ENCODE measurements at places on chromosomes 1 and 21.

- DNase-seq, result no peak
Measured at GRCh38 chr1:21220815-21221214, 44.1 kb upstream of the EIF4G3 start.

DNA sequence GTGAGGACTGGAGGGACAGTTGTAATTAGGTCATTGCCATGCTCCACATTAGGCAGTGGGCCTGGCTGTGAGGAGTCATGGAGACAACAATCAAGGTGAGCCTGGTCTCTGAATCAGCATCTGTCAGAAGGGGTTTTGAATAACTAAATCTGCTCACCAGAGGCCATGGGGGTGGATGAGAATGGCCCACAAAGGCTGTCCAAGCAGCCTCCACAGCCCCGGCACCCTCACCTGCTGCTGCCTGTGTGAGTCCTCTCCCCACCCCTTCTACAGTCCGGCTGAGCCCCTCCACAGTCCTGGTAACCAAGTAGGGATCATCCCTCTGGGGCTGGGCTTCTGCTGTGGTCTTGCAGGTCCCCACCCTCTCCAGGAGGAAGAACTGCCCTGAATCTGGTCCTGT, 2.3 kb downstream of the DPT start:
- no peak for DNase-seq

DNA sequence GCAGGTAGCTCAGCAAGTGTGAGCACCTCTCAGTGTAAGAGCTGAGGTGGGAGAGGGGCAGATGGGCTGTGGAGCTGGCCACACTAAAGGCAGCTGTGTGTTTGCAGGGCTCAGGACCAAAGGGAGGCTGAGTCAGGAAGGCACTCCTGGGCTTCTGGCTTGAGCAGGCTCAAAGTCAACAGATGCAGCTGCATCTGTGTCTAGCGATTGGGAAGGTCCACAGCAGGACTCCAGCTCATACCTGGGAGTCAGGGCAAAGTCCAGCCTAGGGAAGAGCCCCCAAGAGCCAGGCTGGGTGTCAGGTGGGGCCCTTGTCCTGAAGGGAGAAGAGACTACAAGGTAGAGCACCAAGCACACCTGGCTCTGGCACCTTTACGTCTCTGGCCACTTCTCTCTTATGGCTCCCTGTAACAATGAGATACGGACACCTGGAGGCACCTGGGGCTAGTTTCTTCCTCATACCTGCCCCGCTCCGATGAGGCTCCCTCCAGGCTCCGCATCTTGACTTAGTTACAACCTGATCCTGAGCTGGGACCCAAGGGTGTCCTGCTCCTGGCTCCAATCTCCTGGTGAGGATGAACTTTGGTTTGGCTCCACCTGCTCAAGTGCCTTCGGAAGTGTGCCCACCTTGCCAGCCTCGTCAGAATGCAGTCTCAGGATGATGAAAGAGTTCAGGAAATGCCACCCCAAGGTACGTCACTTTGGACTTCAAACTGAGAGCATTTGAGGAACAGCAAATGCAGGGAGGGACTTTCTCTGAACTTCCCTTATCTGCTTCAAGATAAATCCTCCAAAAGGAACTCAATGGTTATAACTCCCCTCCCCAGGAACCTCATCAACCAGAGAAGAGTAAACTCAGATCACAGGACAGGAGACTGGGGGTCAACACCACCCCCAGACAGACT, 21.5 kb upstream of the SLC2A1 start:
- DNase-seq, result no peak

DNA sequence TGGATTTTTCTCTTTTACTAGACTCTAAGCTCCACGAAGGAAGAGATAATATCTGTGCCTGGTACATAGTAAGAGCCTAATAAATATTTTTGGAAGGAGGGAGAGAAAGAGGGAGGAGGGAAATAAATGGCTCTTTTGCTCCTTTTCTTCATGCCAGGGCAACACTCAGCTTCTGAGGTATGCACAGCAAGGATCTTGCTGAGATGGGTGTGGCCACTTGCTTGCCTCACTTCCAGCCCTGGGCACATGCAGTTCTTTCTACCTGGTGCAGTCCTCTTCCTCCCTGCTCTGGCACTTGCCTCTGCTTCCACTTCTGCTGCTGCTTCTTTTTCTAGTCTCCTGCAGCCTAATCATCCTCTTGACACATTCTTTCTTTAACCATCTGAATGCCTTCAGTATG, 148.1 kb downstream of the FGGY start:
- no peak for DNase-seq

DNA sequence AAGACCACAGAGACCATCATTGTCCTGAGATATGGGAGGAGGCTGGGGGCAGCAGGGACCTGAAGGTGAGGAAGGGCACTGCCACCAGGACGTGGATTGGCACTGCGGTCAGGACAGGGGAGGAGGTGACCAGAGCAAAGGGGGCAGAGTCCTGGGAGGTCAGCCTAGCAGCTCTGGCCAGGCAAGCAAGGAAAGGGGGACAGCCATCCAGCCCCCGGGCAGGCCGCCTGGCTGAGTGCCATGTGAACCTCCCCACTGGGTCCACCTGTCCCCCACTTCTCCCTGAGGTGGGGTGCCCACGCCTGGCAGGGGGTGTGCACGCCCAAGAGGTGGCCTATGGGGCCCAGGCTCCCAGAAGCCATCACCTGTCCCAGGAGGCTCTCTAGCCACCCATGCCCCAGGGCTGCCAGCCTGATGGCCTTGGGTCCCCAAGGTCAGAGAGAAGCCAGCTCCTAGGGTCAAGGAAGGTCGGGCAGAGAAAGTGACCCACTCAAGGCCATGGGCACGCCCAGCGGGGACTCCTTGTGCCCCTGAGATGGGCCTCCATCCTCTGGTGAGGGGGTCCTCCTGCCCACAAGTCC, 17.6 kb upstream of the PTTG1IP start:
- no peak for DNase-seq

DNA sequence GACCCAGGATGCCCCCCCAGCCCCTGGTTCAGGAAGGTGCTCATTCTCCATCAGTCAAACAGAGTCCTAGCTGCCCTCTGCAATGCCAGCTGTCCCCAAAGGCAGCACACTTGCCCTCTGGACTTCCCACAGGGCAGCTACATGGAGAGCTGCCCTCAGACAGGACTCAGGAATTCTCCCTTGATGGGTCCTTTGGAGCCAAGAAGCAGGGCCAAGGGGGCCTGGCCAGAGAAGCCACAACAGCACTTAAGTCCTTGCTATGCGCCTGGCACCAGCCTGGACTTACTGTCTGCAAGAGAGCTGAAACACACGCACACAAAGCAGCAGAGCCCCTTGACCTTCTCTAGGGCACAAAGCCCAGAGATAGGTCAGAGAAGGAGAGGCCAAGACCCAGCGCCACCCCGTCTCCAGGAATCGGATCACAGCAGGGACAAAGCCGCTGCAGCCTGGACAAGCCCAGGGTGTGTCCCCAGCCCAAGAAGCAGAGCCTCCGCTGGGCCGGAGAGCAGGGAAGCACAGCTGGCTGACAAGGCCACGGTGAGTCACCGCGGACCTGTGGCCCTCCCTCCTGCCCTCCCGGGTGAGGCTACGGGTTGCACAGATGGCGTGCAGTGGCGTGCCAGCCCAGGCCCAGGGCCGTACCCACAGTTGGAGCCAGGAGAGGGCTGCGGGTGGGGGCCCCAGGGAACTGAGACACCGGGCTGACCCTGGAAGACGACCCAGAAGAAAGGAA, 1.7 kb downstream of the WNT9A start:
- no peak for DNase-seq

DNA sequence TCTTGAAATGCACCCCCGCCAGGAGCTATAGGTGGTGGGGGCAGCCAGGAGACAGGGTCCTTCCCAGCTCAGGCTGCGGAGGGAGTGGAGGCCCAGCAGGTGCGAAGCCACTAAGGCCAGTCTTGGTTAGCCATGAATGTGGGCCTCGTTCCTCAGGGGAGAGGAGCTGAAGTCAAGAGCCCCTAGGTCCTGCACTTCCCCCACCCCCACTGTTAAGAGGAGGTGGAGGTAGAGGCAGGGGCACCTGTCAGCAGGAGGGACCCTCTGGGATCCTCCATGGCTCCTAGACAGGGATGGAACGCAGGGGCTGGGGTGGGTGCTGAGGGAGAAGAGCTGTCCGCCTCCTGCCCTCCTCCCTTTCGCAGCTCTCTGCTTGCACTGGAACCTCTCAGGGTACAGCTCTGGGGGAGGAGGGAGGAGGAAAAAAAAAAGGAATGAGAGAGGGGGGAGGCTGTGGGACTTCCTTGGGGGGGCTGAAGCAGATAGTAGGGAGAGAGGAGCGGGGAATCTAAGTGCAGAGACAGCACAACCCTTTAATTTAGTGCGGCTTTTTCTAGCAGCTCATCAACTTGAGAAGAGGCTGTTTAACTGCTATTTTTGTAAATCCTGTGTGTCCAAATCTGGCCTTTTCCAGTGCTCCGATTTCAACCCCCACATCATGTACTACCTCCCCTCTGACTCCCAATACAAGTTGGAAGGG, 37.0 kb downstream of the MATN1 start:
- DNase-seq, result no peak

GRCh38 chr1:66552829-66553228, 18.9 kb downstream of the SGIP1 start:
- no peak for DNase-seq

- no peak for DNase-seq
Measured at GRCh38 chr1:63731117-63732043, 42.4 kb upstream of the ROR1 start.

GRCh38 chr1:19239876-19240275, 11.4 kb downstream of the EMC1 start:
- no peak for DNase-seq

DNA sequence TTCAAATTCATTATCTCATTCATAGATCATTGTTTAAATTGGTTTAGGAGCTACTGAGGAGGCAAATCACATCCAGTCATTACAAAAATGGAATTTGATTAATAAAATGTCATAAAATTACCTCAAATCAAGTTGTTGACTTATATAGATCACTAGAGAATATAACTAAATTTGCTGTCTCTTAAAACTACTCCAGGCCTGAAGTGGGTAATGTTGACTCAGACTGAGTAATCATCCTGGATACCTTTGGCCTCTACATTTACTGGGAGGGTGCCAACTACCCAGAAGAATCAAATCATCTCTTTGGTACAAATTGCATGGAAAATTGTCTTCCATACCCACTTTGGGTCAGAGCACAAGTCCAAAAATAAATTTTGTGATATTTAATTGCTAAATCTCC, 191.2 kb upstream of the GREM2 start:
- DNase-seq, result no peak

GRCh38 chr1:115365738-115366137, 27.7 kb upstream of the NGF start:
- DNase-seq, result no peak

DNA sequence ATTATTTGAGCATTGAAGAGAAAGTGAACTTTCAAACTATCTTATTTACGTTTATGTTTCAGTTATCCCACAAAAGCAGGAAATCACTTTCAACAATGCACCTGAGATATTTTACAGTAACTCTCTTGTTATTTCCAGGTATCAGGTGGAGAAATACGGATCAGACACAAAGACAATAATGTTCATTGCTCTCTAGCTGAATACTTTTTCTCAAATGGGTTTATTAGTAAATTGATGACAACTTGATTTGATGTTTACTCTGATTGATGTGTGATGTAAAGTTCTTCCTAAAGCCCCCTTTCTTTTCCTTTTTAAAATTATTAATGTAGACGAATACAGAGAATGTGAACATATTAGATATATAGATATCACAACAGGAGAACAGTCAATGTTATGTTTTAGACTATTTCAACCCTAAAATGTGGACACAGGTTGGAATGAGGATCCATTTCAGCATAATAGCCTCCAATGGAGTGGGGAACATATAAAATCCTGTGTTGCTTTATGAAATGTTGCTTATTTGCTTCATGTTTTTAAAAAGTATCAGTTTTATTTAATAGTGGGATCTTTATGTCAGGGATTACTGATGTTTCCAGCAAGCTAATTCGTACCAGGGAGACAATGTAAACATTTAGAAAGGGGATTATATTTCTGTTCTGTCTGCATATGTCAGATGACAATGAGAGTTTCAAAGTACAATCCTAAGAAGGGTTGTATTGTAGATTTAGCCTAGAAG, 1522.3 kb upstream of the TPTE start:
- no peak for DNase-seq

- DNase-seq, result no peak
Measured at GRCh38 chr1:195851804-195852203, 756.4 kb downstream of the KCNT2 start.

- no peak for DNase-seq
Measured at GRCh38 chr21:46163380-46163779, 8.0 kb upstream of the FTCD start.

- DNase-seq, result no peak
Measured at GRCh38 chr1:112332176-112333150, 63.6 kb upstream of the CTTNBP2NL start.

GRCh38 chr21:25845729-25846256, 111.0 kb downstream of the GABPA start:
- no peak for DNase-seq

DNA sequence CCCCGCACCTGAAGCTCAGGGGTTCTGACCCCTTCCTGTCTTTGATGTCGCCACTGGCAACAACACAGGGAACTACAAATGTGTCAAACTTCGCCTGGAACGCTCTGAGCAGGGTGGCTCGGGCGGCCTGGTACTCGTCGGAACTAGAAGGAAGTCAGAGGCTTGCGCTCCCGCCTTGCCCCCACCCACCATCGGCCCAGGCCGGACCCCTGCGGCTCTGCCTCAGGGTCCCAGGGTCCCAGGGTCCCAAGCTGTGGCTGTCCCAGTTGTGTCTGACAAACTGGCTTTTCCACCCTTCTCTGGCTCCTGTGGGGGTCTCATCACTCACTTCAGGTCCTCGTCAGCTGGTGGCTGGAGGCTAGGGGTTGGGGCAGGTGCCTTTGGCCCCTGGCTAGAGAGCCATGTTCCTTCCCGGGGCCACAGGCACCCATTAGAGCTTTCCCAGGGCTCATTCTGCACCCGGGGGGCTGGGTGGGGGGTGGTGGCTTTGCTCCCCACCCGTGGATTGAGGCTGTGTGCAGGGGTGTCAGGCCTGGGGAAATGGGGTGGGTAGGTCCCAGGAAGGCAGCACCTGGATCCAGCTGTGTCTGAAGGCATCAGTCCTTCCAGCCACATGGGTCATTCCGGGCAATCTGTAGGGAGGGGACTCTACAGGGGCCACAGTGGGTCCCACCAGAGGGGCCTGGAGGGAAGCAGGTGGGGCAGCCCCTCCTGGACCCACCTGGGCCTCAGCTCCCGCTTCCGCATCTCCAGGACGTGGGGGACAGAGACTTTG, 8.0 kb upstream of the TMEM52 start:
- DNase-seq, result no peak

- DNase-seq, result no peak
Measured at GRCh38 chr1:178784131-178784536, 59.1 kb downstream of the RALGPS2 start.

DNA sequence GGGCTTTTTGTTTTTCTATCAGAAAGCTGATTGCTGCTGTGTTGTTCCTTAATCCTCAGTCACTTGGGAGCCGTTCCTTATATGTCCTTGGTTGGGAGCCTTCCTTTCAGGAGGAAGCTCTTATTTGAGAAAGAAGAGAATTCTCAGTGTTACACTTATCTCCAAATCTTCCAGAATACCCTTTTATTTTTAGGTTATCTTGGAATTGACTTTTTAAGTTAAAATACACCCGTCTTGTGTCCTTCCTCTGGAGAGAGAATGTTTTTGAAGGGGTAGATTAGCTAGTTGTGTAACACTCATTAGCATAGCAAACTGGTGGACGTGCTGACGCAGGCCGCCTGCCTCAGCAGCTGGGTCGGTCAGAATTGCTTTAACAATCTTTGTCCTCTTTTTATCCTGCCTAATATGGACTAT, 42.1 kb downstream of the LRRC8B start:
- no peak for DNase-seq
